ENCODE measurements at places on chromosomes 5 and 9. TPM values are rescaled to one million over a fixed set of nuclear protein-coding genes. Genes with fewer than 3 reads are reported as not detected.

Gene ANKRD31
- 0.18 TPM for total RNA-seq

Gene VLDLR
- total RNA-seq, result 17.5 TPM

Gene C9orf153
- total RNA-seq, result not detected

Gene ANKRD33B
- total RNA-seq, result 9.9 TPM

Gene ADAMTSL1
- not detected for total RNA-seq

Gene RNF180
- not detected for total RNA-seq

Gene GFPT2
- not detected for total RNA-seq

Gene PDE6A
- not detected for total RNA-seq

Gene SPOUT1
- 54.3 TPM for total RNA-seq

Gene ENTREP1
- total RNA-seq, result not detected

Gene SCGB3A2
- total RNA-seq, result not detected

Gene SH3PXD2B
- total RNA-seq, result 0.25 TPM

Gene EEIG1
- 212 TPM for total RNA-seq

Gene ZNF608
- not detected for total RNA-seq

Gene SH3GL2
- total RNA-seq, result not detected

Gene KIF4B
- not detected for total RNA-seq

Gene PCDHA11
- not detected for total RNA-seq

Gene HTR4
- total RNA-seq, result not detected

Gene PLCXD3
- total RNA-seq, result not detected

Gene CDC26
- total RNA-seq, result 34.3 TPM

Gene ZBTB43
- 40.8 TPM for total RNA-seq

Gene TUBB4B
- 314 TPM for total RNA-seq

Gene ADAMTS19
- total RNA-seq, result not detected

Gene IL13
- total RNA-seq, result 36.6 TPM

Gene FGF18
- total RNA-seq, result not detected

Gene PAPPA
- not detected for total RNA-seq

Gene ABLIM3
- total RNA-seq, result 0.38 TPM

Gene GLDC
- total RNA-seq, result 4.3 TPM

Gene NOXA1
- 0.73 TPM for total RNA-seq

Gene CYLC2
- total RNA-seq, result not detected

Gene MARCOL
- not detected for total RNA-seq

Gene SCGB3A1
- total RNA-seq, result not detected

Gene ANP32B
- 335 TPM for total RNA-seq

Gene AGTPBP1
- 39.3 TPM for total RNA-seq

Gene ELOVL7
- 1.1 TPM for total RNA-seq

Gene ANKRD55
- 3.5 TPM for total RNA-seq
